AG09309 (cell line): ENCODE measurements at places on chromosomes 7 and 10.
A peak's percentile ranks its signal among the peaks of the same experiment; 100 is the strongest.

DNA sequence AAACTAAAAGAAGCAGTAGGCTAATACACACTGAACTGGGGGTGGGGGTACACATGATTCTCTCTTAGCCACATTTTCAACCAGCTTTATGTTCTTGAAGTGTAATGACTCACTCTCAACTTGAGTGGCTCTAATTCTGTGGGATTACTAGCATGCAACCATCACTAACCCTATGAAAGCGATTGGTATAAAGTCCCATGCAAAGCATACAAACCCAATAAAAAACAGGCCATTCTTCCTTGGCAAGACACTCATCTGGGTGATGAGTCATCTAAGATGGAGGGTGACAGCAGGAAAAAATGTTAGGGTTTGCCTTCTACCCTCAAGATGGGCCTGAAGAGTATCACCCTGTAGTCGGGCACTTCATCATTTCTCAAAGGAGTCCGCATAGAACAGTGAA is 14.9 kb upstream of the PON3 start:
- DNase-seq = no peak

GRCh38 chr10:126880926-126881325 is 24.3 kb upstream of the DOCK1 start:
- DNase-seq = no peak

GRCh38 chr7:44711528-44711927 is 37.1 kb upstream of the ZMIZ2 start:
- DNase-seq = no peak

DNA sequence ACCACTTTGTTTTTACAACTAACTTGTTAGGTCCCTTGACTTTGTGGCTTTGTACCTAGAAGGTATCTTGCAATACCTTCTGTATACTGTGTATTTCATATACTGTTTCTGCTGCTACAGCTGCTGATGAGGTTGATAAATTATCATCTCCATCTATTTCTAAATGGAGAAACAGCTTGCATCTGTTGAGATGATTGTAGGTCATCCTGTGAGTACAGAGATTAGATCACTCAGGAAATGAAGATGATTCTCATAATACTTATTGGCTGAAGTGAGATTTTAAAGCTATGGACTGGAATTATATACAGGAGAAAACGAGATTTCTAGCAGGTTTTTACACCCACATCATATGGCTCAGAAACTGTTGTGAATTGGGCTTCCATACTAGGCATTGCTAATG is 280.5 kb downstream of the KCND2 start:
- no peak for DNase-seq

DNA sequence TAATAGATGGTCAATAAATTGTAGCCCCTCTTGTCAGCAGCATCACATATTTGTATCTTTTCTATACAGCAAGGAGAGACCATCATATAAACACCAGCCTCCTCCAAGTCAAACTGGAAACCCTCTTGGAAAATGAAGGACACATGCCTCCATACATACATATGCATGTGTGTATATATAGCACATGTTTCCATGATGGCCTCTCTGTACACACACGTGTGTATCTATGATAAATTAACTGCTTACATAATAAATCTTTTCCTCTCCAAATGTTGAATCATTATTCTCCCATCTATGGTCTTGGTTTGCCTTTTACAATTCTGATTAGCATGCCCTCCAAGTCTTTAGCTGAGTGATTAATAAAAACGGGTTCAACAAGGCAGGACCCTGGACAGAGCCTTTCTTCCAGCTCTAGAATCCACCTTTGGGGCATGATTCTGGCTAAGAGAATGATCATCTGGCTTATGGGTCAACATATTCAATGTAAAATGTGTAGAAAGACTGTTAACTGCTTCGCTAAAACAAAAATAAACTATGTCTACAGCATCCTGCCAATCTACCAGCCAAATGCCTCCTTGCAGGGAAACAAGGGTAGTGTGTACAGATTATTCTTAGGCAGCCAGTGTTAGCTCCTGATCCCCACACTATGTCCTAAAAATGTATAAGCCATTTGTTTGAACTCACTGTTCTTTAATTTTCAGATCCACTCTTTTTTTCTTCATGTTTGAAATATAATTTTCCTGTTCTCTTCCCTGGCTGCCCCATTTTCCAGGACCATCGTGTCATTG is 70.0 kb downstream of the CRTAC1 start:
- DNase-seq = no peak

DNA sequence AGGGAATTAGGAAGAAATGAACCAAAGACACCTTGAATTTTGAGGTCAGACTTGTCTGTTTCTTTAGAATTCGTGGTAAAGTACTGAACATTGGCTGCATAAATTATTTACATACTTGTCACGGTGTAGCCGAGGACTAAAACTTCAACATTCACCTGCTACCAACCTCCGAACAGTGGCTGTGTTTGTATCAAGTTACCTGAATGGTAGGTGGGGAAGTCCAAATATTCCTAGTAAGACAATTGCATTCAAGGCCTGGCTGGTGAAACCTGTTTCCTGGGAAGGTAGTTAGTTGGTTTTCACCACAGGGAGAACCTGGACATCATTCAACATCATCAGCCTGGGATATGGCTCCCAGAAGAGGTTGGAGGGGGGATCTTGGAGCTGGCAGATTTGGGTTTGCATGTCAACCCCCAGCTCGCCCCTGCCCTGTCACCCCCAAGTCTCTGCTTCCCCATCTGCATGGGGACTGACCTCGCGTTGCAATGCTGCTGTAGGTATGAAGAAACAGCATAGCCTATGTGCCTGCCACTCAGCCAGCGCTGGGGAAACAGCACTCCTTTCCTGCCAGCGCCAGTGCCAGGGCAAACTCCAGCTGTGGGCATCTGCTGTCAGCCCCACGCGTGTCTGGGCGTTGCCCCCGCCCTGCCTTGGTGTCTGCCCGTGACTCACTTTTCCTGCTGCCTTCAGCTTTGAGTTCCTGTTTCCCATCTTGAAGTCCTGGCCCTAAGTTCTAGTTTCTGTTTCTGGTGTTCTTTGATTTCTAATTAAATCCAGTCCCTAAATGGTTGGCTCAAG is 12.7 kb upstream of the LARP4B start:
- peak; percentile 32 for DNase-seq

DNA sequence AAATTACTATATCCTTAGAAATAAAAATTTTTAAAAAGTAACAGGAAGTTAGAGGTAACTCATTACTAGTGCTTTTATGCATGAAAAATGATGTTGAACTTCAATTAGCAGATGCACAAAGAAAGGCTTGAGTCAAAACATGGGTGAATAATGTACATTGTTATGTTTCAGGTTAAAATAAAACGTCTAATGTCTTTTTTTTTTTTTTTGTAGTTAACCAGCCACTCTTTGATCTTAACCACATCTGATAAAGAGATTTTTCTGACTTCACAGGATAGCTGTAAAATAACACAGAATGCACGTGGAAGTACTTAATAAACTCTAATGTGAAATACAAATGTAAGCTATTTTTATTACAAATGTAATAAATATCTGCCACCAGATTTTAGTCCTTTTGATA is 61.7 kb downstream of the GSAP start:
- DNase-seq = no peak

DNA sequence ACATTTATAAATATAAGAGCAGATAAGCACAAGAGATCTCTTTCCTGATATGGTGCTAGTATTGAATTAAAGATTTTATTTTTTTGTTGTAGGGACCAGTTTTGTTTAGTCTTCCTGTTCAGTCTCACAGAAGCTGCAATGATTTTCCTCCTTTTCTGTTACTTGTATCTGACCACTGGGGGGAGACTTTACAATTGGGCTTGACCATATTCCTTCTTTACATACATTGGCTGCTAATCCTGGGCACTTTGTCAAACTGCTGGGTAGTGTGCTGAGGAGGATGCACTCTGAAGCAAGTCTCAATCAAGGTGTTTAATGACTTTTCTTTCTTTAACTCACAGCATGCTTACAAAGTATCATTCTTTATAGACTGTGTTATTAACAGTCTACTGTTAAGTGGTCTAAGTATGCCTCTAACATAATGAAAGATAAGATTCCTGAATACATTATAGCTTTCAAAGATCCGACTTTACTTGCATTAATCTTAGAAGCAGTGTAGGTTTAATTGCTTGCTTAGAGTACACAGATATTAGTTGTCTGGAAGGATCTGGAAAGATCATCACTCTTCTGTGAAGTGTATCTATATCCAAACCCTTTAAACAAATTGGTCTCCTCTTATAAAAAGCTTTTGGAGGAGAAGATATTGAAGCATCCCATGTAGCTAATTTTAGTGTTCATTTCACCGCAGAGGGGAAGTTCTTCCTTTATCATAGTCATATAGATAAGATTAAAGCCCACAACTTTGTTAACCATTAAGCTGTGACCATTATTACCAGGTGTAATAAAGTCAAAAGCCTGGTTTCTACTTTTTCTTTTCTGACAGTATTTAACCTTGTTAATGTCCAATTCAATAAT is 3.1 kb downstream of the PALS2 start:
- DNase-seq = peak; percentile 33

- no peak for DNase-seq
Measured at GRCh38 chr7:47988496-47989386, 9.3 kb upstream of the HUS1 start.

- no peak for DNase-seq
Measured at GRCh38 chr7:94067506-94067905, 63.4 kb upstream of the BET1 start.

DNA sequence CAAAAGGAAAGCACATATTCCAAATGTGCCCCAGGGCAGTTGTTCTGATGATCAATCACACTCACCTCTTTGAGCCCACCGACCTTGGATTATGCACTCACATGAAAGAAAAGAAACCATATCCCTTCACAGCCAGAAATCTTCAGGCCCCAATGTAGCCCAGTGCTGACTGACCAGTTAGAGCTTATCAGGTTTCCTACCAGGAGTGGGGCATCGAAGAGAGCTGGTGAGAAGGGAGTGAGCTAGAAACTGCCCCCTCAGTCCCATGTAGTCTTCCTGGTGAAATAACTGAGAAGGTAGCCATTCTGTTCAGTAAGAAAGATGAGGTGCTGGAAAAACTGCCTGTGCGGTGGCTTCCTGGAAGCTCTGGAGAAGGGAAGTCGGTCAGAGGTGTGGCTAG is 32.2 kb downstream of the NRCAM start:
- no peak for DNase-seq

GRCh38 chr7:152085131-152085530 is 59.7 kb downstream of the GALNT11 start:
- DNase-seq = no peak

GRCh38 chr7:596819-597182 is 77.2 kb upstream of the PDGFA start:
- DNase-seq = no peak

- no peak for DNase-seq
Measured at GRCh38 chr10:80460399-80461207, 6.5 kb downstream of the TSPAN14 start.

DNA sequence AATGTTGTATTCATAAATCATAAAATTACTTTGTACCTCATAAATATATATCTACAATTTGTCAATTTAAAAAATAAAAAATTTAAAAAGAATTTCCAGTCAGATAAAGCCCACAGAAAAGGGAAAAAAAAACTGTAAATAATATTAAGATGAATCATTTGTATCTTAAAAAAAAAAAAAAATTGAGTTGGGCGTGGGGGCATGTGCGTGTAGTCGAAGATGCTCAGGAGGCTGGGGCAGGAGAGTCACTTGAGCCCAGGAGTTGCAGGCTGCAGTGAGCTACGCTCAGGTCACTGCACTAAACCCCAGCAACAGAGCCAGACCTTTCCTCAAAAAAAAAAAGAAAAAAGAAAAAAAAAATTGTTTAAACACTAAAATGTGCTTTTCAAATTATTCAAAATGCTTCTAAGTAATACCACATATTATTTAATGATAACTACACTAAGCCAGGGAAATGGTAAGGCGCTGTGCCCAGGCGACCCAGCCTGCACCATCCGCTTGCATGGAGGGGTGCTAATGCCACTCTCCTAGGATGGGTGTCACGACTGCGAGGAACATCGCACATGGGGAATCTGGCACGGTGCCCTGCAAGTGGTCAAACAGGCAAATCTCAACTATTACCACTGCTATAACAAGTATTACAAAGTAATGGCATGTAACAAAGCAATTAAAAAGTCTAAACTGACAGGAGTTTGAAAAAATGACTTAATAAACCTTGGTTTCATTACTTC is 15.4 kb downstream of the GLUD1 start:
- DNase-seq = no peak

DNA sequence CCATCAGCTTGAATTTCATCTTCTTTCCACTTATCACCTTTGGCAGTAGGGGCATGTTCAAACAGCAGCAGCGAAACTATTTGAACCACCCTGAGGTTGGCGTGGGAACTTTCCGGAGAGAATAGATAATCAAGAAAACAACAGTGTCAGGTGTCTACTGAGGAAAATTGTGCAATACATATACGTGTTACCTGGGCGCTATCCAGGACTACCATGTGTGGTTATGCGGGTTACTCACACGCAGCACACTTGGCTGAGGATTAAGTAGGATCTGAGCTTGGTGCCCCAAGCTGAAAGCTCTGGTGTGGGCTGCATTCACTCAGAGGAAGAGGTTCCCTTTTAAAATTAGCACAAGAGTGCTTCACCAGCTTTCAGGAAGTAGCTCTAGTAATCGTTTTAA is 8.8 kb upstream of the ABI1 start:
- DNase-seq = no peak

DNA sequence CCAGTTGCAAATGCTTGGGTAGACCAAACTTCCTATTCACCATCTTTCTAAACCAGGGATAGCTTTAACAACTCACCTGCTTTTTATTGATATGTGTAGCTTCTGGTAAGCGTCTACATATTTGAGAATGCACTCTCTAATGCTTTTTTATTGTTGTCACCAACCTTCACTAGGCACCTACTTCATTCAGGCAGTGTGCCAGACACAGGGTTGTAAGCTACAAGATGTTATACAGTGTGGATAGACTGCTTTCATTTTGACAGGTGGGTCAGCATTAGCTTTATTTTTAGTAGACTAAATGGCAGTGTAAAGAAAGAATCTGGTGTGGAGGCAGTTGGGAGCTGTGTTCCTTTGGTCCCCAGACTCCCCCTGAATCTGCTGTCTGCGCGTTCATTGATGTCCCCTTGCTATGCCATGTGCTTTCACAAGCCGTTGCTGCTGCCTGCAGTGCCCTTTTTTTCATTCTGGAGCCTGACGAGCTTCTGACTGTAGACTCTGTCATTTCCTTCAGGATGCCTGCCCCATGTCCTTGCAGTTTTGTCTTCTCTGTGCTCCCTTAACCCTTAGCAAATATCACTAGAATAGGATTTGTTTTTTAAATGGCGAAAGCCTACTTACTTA is 32.1 kb downstream of the NRF1 start:
- DNase-seq = no peak

DNA sequence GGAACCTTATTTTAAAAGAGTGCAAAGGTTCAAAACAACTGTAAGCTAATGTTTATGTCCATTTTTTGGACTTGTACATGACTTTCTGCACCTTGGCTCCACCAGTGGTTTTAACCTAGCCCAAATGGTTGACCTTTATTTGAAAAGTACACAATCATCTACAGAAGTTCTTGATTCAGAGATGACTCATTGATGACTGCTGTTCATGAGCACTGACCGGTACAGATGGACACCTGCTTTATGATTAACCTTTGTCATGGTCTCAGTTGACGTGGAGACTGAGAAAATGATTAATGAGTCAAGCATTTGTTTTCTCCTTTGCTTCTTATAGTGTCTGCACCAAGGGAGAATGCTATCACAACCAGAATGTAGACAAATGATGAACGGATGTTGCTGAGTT is 55.7 kb upstream of the PTER start:
- no peak for DNase-seq

- no peak for DNase-seq
Measured at GRCh38 chr10:3471472-3471871, 298.9 kb upstream of the PITRM1 start.
